CD4-positive, alpha-beta T cell treated with Interleukin-1 beta for 1 hour (primary cell): ENCODE measurements at places on chromosomes 1 and 21.
A peak's percentile ranks its signal among the peaks of the same experiment; 100 is the strongest.

- no peak for DNase-seq
These were observed 69.6 kb downstream of the SIM2 start for GRCh38 chr21:36768496-36768895.

GRCh38 chr1:6783221-6783620, 2.0 kb upstream of the CAMTA1 start:
- no peak for DNase-seq

- no peak for DNase-seq
These were observed 116.4 kb downstream of the PBX1 start for GRCh38 chr1:164675342-164675904.

- no peak for DNase-seq
These were observed 11.2 kb downstream of the C1orf198 start for GRCh38 chr1:230857077-230857476.

GRCh38 chr1:7539769-7540175, 231.3 kb upstream of the VAMP3 start:
- no peak for DNase-seq

GRCh38 chr1:161165742-161166668, at the start of gene PPOX:
PPOX (plus strand) TSS chr1:161166426; CDS start chr1:161166848, 422 bp downstream.
- peak; percentile 96 for DNase-seq

DNA sequence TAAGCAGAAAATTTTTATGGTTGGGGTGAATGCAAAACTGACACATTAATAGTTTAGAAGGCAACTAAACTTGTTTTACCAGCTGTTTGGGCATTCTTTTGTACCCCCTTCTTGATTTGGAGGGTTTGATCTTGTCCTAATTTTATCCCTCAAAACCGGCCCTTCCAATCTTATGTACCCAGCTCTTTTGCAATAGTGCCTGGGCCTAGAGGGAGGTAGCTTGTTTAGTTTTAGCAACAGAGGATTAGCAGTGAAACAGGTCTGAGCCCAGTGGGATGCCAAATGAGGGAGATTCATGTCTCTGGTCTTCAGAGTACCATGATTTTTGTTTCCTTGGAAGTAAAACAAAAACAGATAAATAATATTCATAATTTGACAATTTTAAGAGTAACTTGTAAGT, 45.1 kb downstream of the CRP start:
- no peak for DNase-seq

- no peak for DNase-seq
These were observed 193.8 kb downstream of the HS2ST1 start for GRCh38 chr1:87108228-87108627.

DNA sequence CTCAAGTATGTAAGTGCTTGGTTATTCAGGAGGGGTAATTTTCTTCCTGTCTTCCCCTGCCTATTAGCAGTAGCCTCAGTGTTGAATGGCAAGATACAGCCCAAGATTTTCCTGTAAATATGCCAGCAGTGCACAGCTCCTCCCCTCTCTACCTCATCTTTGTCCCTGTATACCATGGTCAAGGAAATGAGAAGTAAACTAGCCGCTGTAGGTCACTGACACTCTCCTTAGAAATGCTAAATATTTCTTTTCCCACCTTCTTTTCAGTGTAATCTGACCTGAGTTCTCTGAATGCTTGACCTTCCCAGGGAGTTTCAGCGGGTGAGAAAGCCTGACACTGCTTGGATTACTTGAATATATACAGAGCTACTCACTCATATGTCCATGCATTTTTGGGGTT, 84.1 kb upstream of the ZNF326 start:
- DNase-seq, result no peak

DNA sequence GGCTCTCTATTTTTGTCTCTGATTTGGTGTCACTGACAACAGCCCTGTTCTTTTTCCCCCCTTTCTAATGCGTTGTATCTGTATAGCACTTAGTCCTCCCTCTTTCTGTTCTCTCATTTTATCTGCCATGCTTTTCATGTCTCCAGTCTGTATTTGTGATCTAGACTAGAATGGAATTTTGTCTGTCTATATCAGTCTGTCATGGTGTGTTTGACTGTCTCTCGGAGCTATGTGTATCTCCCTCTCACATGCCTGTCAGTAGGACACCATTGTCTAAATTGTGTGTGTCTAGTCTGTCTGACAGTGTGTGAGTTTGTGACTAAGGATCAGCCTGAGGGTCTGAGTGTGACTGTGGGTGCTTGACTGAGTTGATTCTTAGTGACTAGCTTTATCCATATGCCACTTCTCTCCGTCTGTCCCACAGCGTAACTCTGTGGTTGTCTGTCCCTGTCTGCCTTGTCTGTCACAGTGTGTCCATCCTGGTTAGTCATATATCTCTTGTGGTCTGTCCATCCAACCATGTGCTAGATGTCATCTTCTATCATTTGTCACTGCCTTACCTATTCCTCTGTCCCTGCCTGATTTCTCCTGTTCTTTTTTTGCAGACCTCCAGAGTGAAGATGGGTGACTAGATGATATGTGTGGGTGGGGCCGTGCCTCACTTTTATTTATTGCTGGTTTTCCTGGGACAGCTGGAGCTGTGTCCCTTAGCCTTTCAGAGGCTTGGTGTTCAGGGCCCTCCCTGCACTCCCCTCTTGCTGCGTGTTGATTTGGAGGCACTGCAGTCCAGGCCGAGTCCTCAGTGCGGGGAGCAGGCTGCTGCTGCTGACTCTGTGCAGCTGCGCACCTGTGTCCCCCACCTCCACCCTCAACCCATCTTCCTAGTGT, 1.4 kb upstream of the B4GALT2 start:
- no peak for DNase-seq

- no peak for DNase-seq
These were observed 1.7 kb upstream of the VWA1 start for GRCh38 chr1:1433804-1434130.

DNA sequence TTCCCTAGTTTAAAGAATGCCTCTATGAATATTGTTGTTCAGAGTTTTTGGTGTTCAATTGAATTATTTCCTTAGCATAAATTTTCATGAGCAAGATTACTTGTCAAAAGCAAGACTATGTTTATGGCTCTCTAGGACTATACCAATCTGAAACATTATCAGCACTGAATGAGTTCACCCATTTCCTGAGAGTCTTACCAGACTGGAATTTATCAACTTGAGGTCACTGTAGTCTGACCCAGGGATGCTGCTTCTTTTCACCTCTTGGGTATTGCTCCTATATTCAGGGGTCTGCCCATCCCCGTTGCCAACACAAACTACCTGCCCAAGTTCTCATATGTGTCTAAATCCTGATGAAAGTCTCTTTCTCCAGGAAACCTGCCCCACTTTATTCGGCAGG, 42.6 kb downstream of the OPTC start:
- DNase-seq, result no peak

DNA sequence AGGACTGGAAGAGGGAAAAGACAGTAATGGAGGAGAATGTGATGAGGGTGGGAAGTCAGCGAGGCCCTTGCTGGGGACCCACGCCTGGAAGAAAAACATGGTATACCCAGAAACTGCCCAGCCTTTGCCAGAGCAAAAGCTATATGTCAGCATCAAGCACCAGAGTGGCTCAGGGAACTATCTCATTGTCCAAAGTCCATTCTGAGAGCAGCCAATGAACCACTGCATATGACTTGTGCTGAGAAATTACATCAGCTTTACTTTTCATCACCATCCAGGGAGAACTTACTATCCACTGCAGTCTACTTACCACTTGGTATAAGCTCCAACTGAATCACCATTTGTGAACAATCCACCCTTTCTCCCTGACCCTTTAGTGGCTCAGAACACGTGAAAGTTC, 148.1 kb downstream of the TTLL7 start:
- DNase-seq, result no peak

DNA sequence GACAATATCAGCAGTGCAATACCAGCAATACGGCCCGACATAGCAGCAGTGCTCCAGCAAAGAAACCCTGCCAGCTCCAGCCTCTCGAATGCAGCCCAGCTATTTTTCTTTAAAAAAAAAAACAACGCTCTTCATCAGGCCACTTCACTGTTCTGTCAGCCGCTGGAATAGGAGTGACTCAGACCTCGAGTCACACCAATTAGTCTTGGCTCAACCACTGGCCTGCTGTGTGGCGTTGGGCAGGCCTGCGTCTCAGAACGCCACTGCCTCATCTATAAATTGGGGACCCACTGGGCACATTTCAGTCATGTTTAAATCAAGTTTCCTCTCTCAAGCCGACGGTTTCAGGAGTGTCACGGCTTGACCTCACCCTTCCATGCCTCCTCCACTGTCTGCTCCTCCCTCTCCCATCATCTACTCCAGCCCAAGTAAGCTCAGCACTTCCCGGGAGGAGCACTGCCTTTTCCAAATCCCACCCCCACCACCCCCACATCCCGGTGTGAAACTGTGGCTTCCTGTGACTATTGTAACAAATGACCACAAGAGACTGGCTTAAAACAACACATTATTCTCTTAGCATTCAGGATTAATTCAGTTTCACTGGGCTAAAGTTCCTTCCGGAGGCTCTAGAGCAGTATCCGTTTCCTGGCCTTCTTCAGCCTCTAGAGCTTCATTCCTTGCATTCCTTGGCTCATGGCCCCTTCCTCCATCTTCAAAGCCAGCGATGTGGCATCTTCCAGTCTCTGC, 71.9 kb upstream of the EFHD2 start:
- no peak for DNase-seq

DNA sequence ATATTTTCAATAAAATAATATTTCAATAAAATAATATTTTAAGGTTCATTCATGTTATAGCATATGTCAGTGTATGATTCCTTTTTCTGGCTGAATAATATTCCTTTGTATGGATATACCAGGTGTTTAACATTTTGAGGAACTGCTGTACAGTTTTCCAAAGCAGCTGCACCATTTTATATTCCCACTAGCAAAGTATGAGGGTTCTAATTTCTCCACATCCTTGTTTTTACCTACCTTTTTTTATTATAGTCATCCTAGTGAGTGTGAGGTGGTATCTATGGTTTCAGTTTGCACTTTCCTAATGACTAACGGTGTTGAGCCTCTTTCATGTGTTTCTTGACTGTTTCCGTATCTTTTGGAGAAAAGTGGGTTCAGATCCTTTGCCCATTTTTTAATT, 5.2 kb downstream of the DEGS1 start:
- DNase-seq, result no peak

DNA sequence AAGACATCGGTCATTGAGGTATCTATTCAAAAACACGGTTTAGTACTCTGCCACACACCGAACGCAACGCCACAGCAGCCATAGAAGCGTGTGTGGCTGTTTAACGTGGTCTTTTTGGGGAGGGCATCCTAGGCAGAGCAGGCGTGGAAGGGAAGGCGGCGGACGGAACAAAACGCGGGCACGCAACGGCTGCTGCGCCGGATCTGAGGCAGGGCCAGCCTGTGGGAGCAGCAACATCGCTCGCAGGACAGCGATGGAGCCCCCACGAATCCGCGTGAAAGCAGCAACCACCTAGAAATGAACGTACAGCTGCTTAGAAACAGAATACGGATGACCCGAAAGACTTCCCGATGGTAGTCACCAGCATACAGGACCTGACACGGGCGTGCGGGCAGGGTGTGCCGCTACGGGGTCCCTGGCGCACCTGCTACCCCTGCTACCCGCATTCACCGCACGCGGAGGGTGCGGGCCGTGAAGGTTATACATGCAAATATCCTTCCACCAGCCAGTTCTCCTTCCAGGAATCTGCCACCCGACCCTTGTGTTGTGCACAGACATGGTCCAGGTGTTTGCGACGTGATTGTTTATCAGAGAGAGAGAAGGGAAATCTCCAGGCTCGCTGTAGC, 114.4 kb upstream of the COL6A1 start:
- no peak for DNase-seq

DNA sequence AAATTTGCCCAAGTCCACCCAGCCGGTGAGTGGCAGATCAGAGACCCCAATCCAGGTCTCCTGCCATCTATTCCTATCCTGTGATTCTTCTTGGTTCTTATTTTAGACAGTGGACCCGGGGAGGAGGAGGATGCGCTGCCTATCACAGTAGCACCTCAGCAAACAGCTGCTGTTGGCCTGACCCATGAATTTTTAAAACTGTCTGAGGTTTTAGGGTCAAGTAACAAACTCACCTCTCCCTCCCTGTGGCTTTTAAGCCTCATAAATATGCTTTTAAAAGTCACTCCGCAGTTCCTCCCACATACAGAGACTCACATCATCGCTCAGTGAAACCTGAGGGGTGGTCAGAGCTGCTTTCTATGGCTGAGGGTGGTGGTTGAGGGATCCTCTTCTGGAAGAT, 128.6 kb downstream of the NAV1 start:
- DNase-seq, result no peak
